ENCODE measurements at places on chromosomes 2 and 18.

DNA sequence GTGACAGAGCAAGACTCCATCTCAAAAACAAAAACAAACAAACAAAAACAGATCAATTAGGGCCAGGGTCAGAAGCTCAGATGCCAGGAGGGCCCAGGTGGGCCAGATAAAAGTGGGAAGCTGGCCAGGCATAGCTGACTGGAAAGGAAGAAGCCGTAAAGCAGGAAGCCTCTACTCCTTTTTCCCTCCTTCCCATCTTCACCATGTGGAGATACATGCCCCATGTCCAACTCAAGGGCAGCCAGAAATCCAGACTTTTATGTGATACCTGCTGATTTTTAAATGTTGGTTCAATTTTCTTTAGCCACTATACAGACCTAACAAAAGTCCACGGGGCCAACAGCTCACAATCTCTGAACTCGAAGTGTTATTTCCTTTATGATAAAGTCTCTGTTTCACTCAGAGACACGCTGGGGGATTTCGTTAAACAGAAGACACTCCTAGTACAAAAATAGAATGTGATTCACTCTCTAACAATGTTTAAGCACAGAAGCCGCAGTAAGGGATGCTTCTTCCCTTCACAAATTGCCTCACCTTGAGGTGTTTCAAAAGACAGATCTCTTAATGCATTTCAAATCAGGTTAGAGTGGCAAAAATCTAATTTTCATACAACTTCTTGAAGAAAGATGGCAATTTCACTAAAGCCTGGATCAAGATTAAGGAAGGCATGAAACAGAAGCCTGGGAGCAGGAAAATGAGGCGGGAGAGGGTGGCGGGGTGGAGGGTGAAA is 14.0 kb downstream of the TMEM247 start:
- DNase-seq, result peak; percentile 71

DNA sequence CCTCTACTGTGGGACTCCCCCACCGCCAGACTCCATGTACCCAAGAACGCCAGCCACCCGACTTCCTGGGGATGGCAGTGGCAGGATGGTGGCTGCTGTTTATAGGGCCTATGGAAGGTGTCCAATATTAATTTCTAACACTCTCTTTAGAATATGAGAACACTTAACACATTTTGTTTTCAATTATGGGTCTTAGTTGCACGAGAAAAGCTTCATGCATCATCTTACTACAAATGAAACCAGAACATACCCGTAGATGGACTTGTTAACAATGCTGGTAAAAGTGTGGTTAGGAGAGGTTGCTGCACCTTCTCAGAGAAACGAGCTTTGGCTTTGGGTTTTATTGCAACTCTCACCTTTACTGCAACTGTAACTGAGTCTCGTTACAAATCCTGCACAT is 335.6 kb upstream of the ID2 start:
- no peak for DNase-seq

DNA sequence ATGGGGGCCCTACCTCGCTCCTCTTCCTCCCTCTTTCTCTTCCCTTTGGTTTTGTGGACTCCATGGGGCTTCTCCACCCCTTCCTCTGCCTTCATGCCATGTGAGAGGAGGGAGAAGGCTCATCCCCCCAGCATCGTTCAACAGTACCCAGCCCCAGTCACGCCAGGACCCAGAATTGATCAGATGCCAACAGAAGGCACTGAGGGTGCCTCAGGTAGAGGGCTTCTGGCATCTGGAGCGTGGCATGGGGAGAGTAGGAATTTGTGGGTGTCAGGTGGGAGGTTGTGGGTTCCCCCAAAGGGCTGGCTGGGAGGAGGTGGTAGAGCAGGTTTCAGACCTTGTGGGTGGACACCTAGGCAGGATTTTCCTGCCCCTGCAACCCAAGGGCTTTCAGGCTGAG is 122.0 kb downstream of the TWIST2 start:
- no peak for DNase-seq

- no peak for DNase-seq
Observed at GRCh38 chr2:24981411-24982136, 9.8 kb upstream of the DNAJC27 start.

DNA sequence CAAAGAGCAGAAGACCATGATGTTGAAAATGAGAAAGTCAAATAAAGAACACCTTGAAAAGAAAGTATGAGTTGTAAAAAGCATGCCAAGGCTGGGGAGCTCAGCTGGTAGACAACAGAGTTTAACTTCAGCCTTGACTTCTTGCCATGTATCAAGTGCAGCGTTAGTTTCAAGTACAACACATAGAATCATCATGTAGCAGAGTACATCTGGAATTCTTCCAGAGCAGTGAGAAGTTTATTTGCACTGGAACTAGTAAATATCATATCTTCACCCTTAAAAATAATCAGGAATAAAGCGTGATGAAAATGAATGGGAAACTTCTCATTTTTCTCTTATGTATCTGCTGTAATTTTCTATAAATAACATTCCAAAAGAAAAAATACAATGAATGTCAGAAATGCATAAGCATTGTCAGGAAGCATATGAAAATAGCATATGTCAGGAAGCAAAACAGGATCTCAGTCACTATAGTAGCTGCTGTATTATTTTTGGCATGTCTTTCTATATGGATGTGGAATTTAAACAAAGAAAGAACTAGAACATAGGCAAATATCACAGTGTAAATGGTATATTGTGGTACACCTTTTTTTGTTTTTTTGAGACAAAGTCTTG is 10.1 kb upstream of the SULT1C4 start:
- DNase-seq, result no peak

DNA sequence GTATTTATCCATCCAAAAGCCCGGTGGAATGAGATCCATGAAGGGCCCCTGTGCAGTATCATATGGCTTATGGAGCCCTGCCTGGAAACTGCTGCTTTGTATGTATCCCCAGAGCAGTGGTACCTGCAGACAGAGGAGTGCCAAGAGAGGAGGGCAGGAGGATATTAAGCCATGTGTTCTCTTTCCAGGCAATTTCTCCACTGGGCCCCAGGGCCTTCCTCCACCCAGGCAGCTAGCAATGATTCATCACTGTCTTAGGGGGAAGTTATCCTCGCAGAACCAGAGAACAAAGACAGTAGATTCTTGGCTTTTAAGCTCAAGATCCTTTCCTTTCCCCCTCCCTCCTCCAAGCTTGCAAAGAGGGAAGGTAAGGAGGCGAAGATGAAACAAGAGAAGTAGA is 98.1 kb downstream of the LRRC30 start:
- DNase-seq, result peak; percentile 61

DNA sequence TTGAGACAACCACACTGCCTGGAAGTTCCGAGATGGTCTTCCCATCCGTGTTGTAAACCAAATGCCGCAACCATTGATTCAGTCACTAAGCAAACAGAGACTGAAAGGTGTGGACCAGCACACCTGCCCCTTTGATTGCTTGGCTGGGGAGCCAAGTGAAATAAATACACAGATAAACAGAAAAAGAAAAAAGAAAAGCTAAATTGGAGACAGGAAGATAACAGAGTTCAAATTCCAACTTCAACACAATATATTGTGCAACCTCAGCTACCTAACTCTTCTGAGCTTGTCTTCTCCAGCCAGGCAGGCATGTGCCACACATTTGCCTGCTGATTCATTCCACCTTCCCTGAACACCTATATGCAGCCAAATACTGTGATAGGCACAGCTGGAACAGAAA is 110.9 kb downstream of the PID1 start:
- peak; percentile 59 for DNase-seq

DNA sequence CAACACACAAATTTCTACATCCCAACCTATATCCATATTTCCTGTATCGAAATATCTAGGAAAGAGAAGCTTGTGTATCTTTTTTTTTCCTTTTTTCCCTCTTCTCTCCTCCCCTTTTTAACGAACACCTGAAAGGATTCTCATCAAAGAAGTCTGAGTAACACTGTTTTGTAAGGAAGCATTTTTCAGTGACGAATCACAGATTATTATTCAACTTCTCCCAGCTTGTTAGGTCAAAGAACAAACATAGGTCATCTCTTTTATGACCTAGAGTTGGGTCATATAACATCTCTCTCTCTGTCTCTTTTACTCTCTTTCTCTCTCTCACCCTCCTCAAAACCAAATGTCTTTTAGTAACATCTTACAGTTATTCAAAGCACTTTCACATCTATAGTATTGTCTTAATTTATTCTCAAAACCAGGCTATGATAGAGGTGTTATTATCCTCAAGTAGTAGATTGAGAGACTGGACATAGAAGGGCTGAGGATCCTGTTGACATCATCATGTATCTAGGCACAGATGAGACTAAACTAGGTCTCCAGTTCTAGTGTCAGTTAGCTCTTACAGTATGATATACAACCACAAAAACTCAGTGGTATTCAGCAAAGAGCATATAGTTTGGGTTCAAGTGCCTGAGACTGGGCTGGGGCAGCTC is 80.1 kb upstream of the SPOPL start:
- peak; percentile 96 for DNase-seq

- DNase-seq, result no peak
Observed at GRCh38 chr2:119160361-119160990, 1.9 kb upstream of the C1QL2 start.

DNA sequence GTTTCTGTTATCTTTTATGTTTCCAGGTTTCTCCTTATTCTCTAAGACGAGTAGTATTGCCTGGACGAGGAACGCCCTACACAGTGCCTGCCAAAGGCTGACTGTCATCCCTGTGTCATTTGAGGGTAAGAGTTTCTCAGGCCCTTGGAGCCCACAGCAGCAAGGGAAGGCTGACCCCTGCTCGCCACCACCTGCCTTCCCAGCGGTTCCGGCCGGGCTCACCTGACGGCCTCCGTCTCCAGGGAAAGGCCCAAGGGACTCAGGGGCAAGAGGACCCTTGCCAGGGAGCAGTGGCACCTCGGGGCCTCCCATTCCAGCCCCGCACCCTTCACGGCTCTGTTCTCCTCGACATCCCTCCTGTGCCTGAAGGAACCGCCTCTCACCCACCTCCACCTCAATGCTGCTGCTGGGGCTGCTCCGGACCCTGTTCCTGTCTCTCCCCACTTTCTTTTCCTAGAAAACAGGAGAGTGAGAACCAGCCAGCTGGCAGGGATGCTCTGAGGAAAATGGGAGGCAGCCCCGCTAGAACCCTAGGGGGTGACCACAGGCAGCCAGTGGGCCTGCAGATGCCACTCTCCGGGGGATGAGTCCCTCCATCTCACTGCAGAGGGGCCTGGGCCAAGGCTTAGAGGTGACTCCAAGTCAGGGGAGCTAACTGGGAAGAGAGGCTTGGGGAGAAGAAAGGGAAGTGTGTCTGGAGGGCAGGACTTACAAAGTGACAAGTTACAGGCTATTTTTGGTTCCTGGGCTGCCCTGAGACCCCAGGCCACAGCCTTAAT is 1.9 kb downstream of the LIMS2 start:
- DNase-seq, result no peak

Data from bronchial epithelial cell (primary cell).